Activated CD8-positive, alpha-beta T cell treated with anti-CD3 and anti-CD28 coated beads, Interleukin-2, amount 10 ng/mL, durations not matched to agents 7 days and 5 days (primary cell): ENCODE measurements at places on chromosomes 5 and 9.

GRCh38 chr5:80041527-80041926, 6.4 kb downstream of the THBS4 start:
- no peak for DNase-seq

DNA sequence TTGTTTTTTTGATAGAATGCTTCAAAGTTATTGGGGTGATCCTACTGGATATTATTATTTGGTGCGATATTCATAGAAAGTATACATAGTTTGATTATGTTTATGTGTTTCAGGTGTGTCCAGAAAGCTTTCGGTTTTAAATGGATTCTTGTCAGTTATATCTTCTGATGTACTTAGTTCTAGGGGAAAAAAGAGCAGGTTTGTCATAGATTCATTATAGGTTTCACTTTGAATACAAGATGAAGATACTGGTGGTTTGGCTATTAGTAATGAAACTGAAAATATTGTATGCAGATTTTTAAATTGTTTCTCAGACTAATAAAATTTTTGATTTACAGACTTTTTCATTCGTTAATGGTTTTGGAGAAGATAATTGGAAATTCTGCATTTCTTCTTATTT, 98.9 kb downstream of the MAN2A1 start:
- DNase-seq: no peak

DNA sequence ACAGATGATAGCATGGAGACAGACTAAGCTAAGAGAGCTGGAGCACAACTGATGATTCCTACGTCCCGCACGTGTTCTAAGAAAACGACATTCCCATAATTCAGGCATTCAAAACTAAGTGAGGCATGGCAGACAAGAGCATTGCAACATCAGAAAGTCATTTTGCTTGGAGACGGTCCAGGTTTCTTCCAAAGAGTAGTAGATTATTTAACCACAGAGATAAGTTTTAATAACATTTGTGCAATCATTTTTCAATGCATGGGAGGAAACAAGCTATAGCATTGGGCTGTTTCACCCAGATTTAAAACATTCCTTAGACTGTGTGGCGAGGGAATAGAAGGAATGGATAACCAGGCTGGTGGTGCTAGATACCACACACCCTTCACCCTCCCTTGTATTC, 117.2 kb downstream of the APBA1 start:
- DNase-seq: no peak

GRCh38 chr5:130099008-130099407, 194.7 kb downstream of the CHSY3 start:
- DNase-seq: no peak

- no peak for DNase-seq
These were observed 178.5 kb upstream of the PHYKPL start for GRCh38 chr5:178411083-178411482.

- DNase-seq: no peak
These were observed 26.3 kb upstream of the SYNPO start for GRCh38 chr5:150613991-150614660.
